ENCODE measurements at places on chromosomes 3 and 15.

DNA sequence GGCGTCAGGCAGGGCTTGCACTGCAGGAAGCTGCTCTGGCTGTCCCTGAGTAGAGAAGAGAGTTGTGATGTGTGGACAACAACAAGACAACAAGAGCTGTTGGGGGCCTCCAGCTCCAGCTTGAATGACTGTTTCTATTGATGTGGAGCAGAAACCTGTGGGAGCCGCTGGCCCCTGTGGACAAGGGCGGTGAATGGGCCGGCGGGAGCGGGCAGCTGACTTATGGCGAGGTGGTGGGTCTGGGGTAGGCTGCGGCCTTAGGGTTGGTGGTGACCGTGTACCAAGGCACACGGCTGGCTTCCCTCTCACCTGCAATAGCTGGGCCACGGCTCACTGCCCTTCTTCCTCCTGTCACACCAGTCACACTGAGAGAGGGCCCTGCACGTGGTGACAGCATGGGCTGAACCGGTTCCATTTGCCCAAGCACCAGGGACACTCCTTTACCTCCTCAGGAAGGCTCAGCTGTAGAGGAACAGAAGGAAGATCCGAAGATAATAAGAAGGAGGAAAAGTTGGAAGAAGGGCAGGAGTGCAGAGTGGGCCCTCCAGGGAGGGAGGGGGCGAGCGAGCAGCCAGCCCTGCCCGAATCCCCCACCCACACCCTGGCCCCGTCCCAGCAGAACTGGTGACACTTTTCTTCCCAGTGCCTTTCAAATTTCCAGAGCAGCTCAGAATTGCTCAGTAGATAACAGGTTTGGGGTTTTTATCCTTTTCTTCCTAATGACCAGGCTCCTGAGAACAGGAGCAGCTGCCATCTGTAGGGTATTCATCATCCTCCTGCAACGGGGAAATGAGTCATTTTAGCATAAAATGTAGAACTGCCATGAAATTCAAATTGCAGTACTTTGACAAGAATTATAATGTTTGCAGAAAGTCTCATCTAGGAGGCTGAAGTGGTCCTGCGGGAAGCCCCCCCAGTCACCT is 136.9 kb downstream of the TJP1 start:
- DNase-seq = no peak

DNA sequence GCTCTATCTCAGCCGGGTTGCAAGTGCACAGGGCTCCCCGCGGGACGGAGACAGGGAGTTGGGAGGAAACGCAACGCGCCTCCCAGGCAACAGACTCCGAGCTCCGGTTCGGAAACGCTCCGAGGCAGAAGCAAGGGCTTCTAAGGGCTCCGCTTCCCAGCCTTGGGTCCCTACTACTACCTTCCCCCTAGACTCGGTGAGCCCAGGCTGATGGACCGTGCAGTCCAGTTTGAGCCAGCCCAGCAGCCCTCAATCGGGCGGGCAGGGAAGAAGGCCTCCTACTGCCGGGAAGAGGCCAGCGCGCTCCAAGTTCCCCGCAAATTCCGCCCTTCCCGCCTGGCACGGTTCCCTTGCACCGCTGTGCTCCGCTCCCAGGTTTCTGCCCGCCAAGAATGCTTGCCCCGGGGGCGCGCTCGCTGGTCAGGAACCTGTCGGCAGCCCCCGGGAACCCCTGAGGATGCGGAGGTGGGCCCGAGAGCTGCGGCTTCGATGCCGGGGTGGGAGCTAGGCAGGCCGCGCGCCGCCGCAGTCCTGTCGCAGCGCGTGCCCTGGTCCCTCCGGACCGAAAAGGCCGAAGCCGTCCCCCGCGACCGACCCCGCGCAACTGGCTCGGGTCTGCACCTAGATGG is 728 bp downstream of the TRANK1 start:
- peak; percentile 57 for DNase-seq

DNA sequence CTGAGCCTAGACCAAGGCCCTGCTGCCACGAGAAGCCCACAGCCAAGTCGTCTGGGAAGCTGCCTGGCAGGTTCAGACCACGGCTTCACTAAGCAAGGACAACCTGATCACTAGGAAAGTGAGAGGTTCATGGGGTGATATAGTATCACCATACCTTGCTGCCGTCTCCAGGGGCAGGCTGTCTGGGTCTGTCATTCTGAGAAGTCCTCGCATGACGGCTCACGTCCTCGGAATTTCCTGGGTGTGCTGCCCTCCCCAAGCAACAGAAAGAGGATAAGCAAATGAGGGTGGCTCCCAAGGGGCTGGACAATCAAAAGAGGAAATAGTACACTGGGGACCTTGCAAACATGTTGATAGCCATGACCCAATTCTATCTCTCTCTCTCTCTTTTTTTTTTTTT is 207.4 kb upstream of the IGF1R start:
- no peak for DNase-seq

DNA sequence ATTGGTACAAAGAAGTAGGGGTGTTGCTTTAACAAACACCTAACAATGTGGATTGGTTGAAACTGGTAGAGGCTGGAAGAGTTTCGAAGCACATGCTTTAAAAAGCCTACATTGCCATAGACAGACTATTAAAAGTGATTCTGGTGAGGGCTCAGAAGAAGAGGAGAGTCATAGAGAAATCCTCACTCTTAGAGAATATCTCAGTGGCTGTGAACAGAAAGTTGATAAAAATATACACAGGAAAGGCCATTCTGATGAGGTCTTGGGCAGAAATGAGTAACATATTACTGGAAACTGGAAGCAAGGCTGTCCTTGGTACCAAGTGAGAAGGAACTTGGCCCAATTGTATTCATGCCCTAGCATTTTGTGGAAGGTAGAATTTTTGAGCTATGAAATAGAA is 173.7 kb upstream of the CRBN start:
- DNase-seq = no peak

DNA sequence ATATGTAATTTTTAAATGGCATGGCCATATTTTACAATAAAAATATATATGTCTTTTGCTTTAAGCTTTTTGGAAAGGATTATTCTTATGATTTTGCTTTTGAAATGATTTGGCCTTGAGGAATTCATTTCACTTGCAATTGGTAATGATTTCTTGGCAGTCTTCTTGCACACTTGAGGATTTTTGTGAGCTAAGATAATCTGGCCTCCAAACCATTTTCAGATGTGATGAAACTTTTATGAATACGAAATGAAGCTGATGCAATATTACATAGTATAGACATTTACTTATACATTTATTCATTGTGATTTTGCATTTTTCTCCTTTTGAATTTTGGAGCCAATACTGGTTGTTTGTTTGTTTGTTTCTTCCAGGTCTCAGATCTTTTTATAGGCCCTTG is 6.4 kb upstream of the SH2D7 start:
- DNase-seq = no peak

GRCh38 chr3:195754141-195754540 is 33.4 kb downstream of the MUC20 start:
- no peak for DNase-seq
